ENCODE measurements at places on chromosomes 12 and 14.

DNA sequence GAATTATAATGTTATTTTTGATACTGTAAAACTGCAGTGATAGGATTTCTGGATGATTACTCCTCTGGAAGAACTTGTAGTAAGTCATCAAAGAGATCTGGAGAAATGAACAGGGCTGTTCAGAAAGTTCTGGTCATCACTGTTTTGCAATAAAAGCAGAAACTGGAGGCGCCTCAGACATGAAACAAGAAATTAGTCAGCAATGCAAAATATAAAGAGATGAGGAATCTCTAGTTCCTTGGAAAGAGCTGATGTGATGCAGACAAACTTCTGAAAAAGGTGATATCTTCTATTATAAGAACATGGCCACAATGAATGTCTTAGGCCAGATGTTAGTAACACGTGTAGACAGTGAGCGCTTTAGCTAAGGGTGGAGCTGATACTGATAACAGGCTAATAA lies 9.5 kb downstream of the ACIN1 start:
- no peak for DNase-seq

GRCh38 chr12:109182041-109182839 lies 65.9 kb downstream of the ACACB start:
- no peak for DNase-seq

DNA sequence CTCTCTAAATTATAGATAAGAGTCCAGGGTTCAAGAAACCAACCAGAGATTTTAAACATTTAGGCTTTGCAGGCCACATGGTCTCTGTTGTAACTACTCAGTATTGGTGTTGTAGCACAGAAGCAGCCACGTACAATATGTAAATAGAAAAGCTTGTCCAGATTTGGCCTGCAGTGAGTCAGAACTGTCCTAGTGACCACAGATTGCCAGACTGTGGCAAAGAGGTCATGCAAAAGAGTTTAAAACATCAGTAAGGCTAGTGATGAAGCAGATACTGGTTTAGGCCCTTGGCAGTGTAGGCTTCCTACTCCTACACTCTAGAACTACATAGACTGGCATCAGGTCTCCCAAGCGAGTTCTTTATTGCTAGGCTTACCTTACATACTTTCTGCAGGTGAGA lies 117.6 kb upstream of the GARIN6 start:
- DNase-seq, result no peak

DNA sequence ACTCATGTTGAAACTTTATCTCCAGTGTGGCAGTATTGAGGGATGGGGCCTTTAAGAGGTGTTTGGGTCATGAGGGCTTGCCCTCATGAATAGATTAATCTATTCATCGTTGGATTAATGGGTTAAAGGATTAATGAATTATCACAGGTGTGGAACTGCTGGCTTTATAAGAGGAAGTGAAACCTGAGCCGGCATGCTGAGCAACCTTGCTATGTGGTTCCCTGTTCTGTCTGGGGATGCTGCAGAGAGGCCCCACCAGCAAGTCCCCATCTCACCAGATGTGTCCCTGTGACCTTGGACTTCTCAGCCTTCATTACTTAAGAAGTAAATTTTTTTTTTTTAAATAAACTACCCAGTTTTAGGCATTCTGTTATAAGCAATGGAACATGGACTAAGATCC lies 109.6 kb downstream of the DYRK2 start:
- no peak for DNase-seq

- DNase-seq, result no peak
Observed at GRCh38 chr14:54818201-54819133, 84.2 kb downstream of the GCH1 start.

GRCh38 chr14:68523989-68524725 lies 268.7 kb downstream of the ZFP36L1 start:
- DNase-seq, result no peak

All from activated T-helper 1 cell treated with anti-CD3 and anti-CD28 coated beads, Interleukin-2, amount 50 U/mL, for 16 hours (primary cell).